K562 (cell line): ENCODE measurements at places on chromosomes 3 and 15. TPM values are rescaled to one million over a fixed set of nuclear protein-coding genes. Genes with fewer than 3 reads are reported as not detected.

GRCh38 chr3:151394611-151395010 lies 10.1 kb upstream of the P2RY12 start:
- H3K27ac ChIP-seq, result no peak overlapping the region
- no peak overlapping the region for H3K4me3 ChIP-seq
- no peaks in the 10 kb centered on the region for H3K4me1 ChIP-seq
- H3K27me3 ChIP-seq, result peaks cover 5% of the 10 kb centered on the region

DNA sequence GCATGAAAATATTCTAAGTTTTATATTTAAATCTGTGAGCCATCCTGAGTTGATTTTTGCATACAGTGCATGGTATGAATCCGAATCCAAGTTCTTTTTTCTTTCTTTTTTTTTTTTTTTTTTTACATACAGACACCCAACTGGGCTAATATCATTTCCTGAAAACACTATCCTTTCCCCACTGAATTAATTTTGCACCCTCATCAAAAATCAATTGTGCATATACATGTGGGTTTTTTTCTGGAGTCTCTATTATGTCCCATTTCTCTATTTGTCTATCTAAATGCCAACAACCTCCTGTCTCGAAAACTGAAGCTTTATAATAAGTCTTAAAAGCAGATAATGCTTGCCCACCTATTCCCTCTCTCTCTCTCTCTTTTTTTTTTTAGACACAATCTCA lies 5.9 kb upstream of the ABI3BP start:
- no peak for DNase-seq
- H3K27ac ChIP-seq, result no peak overlapping the region
- no peaks in the 10 kb centered on the region for H3K27me3 ChIP-seq
- H3K4me3 ChIP-seq, result no peak overlapping the region

Gene CYP1A2
- not detected in 2 replicates for total RNA-seq

DNA sequence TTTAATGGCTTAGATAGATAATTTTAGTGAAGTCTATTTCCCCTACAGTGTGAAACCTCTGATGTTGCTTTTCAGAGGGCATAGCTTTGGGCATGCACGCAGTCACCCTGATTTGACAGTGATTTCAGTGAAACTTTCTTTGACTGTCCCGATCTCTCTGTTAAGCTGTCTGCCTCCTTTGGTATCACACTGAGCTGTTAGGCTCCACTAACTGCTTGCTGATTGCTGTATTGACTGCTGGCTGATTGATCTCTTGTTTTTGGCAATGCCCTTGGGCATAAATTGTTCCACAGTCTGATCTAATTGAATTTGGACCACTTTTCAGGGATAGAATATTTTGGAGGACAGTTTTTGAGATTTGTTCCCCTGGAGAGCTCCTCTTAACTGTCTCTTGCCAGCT lies 68.5 kb upstream of the CCDC54 start:
- H3K27ac ChIP-seq, result no peak overlapping the region
- H3K4me1 ChIP-seq, result no peaks in the 10 kb centered on the region
- DNase-seq, result no peak
- H3K36me3 ChIP-seq, result no peaks in the 10 kb centered on the region
- H3K27me3 ChIP-seq, result no peaks in the 10 kb centered on the region; the same call in 1 of the 2 replicates
- H3K4me3 ChIP-seq, result no peak overlapping the region

GRCh38 chr3:72224804-72225509 lies 440.0 kb upstream of the PROK2 start:
- DNase-seq, result no peak
- no peaks in the 10 kb centered on the region for H3K27me3 ChIP-seq
- no peaks in the 10 kb centered on the region for H3K36me3 ChIP-seq
- H3K4me1 ChIP-seq, result no peaks in the 10 kb centered on the region
- no peak overlapping the region for H3K4me3 ChIP-seq

Gene NPAP1
- not detected in 2 replicates for total RNA-seq

Gene SLC6A20
- not detected in 2 replicates for total RNA-seq

Gene PTX3
- 0.09 and 0.20 TPM in 2 replicates for total RNA-seq

- H3K36me3 ChIP-seq, result no peaks in the 10 kb centered on the region
- H3K27me3 ChIP-seq, result no peaks in the 10 kb centered on the region
- H3K4me1 ChIP-seq, result no peaks in the 10 kb centered on the region
- no peak overlapping the region for H3K4me3 ChIP-seq
- no peak overlapping the region for H3K27ac ChIP-seq
These were observed 48.1 kb upstream of the CDV3 start for GRCh38 chr3:133525435-133525834.

Gene NEK11
- 1.1 and 1.2 TPM in 2 replicates for total RNA-seq

DNA sequence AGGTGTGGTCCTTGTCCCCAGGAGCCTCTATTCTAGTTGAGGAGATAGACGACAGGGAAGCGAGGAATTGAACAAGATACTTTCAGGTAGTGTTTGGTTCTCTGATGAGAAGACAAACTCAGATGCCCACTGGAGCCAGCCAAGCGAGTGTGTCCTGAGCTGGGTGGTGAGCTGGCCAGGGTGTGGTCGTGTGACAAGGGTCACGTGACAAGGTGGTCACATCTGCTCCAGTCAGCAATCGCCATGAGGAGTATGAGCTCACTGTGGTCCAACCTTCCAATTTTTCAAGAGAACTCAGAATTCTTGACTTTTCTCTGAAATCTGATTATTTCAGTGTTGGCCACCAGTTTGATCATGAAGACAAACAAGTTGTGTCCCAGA lies 39.5 kb downstream of the SLC6A6 start:
- H3K36me3 ChIP-seq, result peaks cover 87% of the 10 kb centered on the region
- H3K4me1 ChIP-seq, result peaks cover 45% of the 10 kb centered on the region
- no peak overlapping the region for H3K4me3 ChIP-seq
- H3K27ac ChIP-seq, result peak overlapping the region; percentile 31; the same call in 1 of the 3 replicates
- DNase-seq, result no peak

DNA sequence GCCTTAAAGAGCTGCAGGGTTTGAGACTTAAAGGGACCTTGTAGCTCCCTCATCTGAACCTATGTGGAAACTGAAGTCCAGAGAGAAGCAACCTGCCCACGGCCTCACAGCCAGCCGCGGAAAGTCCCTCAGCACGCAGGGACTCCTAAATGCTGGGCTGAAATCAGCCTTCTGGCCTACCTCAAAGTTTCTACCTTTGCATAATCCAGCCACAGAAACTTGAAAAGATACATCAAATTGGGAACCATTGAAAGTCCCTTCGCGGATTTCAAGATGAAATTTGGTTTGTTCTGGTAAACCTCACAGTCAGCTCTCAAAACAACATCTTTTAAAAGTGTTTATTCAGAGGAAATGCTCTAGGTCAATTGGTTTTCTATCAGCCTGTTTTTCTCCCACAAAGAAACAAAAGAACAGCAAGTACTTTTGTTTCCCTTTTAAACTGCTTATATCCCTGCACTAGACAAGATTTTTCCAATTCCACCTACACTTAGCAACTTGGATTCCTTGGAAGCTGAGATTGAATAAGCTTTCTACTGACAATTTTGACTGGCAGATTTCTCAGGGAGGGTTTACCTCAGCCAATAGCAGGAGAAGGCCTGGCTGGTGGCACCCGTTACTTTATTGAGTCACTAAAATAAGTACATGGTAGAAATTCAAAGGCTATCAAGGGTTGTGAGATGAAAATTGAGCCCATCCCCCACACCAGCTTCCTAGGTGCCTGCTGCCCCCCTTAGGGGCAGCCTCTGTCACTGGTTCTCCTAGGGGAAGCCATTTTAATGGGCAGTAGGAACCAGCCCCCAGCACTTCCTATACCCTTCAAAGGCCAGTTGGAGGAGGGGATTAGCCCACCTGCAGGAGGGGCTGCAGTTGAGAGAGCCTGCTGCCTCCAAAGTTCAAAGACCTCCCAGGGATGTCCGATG lies 171.2 kb downstream of the ADAMTS17 start:
- no peak overlapping the region for H3K4me3 ChIP-seq
- no peak for DNase-seq
- no peak overlapping the region for H3K27ac ChIP-seq
- no peaks in the 10 kb centered on the region for H3K4me1 ChIP-seq
- H3K27me3 ChIP-seq, result peaks cover 27% of the 10 kb centered on the region
- H3K36me3 ChIP-seq, result no peaks in the 10 kb centered on the region

DNA sequence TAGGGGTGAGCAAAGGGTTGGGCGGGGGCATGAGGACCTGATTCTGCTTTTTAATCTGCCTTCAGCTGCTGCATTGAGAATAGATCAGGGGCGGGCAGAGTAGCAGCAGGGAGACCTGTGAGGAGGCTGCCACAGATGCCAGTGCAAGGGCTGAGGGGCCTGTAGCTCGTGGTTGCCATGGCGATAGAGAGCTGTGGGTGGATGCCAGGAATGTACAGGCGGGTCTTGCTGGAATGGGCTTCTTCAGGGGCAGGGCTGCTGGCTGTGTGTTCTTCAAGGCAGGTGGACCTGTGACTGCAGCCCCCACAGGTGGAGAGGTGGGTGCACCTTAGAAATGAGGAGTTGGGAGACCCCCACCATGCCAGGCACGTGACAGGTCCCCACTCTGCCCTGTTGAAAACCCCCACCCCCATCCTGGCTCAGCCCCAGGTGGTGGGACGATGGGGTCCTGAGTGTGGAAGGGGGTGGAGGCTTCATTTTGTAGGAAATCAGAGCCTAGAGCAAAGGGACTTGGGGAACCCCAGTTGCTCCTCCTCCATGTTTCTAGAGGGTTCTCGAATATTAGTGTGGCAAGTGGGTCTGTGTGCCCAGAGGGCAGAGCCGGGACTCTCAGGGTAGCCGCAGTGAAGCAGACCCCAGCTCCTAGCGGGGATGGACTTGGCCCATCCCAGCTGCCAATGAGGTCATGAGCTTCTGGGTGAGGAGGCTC lies 38.3 kb downstream of the SLC6A6 start:
- H3K4me3 ChIP-seq, result no peak overlapping the region
- H3K36me3 ChIP-seq, result peaks cover 85% of the 10 kb centered on the region
- H3K27me3 ChIP-seq, result no peaks in the 10 kb centered on the region
- no peak overlapping the region for H3K27ac ChIP-seq
- H3K4me1 ChIP-seq, result peaks cover 55% of the 10 kb centered on the region

Gene SNURF
- 0.31 TPM in 1 of 2 replicates, not detected in the other for total RNA-seq
